Umbilical cord (tissue), 2 donors: ENCODE measurements at places on chromosomes 3 and 15.

- no peak for DNase-seq
Observed at GRCh38 chr15:55703873-55704301, 39.1 kb downstream of the PRTG start.

GRCh38 chr3:150409512-150410310 is 1.6 kb downstream of the TSC22D2 start:
- DNase-seq: peak; percentile 75

DNA sequence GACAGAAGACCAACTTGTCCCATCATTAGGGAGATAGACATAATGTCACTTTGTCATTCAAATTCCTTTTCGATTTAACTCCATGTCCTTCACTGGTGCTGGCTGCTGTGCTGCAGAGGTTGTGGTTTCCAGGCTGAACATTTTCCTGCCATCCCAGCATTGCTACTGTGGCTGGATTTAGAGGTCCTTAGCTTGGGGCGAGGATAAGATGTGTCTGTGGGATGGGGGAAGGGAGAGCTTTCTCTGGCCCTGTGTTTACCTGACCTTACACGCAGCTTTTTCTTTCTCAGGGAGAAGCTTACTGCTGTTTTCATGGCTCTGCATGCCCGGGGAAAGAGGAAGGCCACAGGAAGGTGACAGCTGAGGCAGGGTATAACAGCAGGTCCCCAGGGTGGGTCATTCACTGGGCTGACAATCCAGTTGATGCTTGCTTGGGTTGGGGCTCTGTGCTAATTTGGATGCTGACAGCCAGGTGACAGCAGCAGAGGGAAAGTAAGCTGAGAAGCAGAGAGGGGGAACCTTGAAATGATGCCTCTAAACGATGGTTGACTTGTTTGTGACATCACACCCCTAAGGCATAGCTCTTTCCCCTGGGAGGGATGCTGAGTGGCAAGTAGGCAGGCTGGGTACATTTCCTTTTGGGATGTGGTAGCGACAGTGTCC is 326.9 kb upstream of the CTNNB1 start:
- DNase-seq: no peak

GRCh38 chr3:55558316-55558715 is 71.2 kb upstream of the WNT5A start:
- DNase-seq: no peak

GRCh38 chr3:87354398-87354797 is 78.0 kb upstream of the POU1F1 start:
- no peak for DNase-seq
